SK-N-SH (cell line): ENCODE measurements at places on chromosomes 1 and 21. TPM values are rescaled to one million over a fixed set of nuclear protein-coding genes. Genes with fewer than 3 reads are reported as not detected.

GRCh38 chr1:184407816-184408510 is 21.1 kb downstream of the C1orf21 start:
- no peak overlapping the region for H3K4me3 ChIP-seq
- H3K27me3 ChIP-seq: no peaks in the 10 kb centered on the region
- H3K4me1 ChIP-seq: peaks cover 23% of the 10 kb centered on the region
- peak overlapping the region; percentile 51; the same call in 1 of the 2 replicates for H3K27ac ChIP-seq
- H3K36me3 ChIP-seq: no peaks in the 10 kb centered on the region

GRCh38 chr1:64915381-64916274 is 50.7 kb downstream of the JAK1 start:
- H3K4me3 ChIP-seq: no peak overlapping the region; the same call in 1 of the 2 replicates
- DNase-seq: peak; percentile 39
- H3K27ac ChIP-seq: peak overlapping the region; percentile 79
- peaks cover 25% of the 10 kb centered on the region for H3K4me1 ChIP-seq

- no peaks in the 10 kb centered on the region for H3K36me3 ChIP-seq
- H3K4me1 ChIP-seq: peaks cover 20% of the 10 kb centered on the region
- DNase-seq: no peak
- no peaks in the 10 kb centered on the region for H3K27me3 ChIP-seq
Measured at GRCh38 chr1:7474786-7475502, 296.2 kb upstream of the VAMP3 start.

- no peaks in the 10 kb centered on the region for H3K27me3 ChIP-seq
- no peak overlapping the region for H3K4me3 ChIP-seq
- H3K4me1 ChIP-seq: peaks cover 3% of the 10 kb centered on the region; the same call in 1 of the 2 replicates
Measured at GRCh38 chr1:224188286-224188685, 5.2 kb downstream of the DEGS1 start.

GRCh38 chr1:94701796-94702441 is 118.2 kb upstream of the SLC44A3 start:
- DNase-seq: no peak

- no peaks in the 10 kb centered on the region for H3K4me1 ChIP-seq
- peak within 1 kb of the TSS; percentile 15; the same call in 1 of the 2 replicates for H3K4me3 ChIP-seq
Measured at GRCh38 chr1:2003541-2004131, at the start of gene CFAP74. Gene CFAP74, minus strand, starts transcription at chr1:2003786. Its CDS starts 12,830 bp downstream, at chr1:1990956.

GRCh38 chr21:38273745-38274542 is 17.2 kb downstream of the KCNJ15 start:
- H3K27ac ChIP-seq: no peak overlapping the region
- H3K4me1 ChIP-seq: peaks cover 12% of the 10 kb centered on the region
- no peaks in the 10 kb centered on the region for H3K36me3 ChIP-seq
- H3K4me3 ChIP-seq: no peak overlapping the region

DNA sequence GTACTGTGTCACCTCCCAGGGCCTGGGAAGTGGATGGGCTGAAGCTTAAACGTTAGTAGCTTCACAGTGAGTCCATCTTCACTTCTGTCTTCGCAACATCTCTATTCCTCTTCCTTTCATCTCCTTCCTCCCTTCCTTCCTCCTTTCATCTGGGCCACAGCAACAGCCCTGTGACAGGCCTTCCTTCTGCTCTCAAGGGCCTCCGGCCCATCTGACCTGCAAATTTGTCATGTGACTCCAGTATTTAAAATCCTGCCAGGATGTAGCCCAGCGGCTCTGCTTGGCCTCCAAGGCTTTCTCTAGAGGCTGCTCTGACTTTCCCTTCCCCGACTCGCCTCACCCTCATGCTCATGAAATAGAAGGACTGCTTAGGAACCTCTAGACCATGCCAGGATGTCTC is 10.9 kb upstream of the BATF3 start:
- DNase-seq: no peak
- H3K36me3 ChIP-seq: no peaks in the 10 kb centered on the region
- no peak overlapping the region for H3K27ac ChIP-seq
- no peaks in the 10 kb centered on the region for H3K27me3 ChIP-seq
- H3K4me3 ChIP-seq: no peak overlapping the region
- H3K4me1 ChIP-seq: no peaks in the 10 kb centered on the region; the same call in 1 of the 2 replicates

GRCh38 chr1:38243106-38243505 is 196.5 kb upstream of the POU3F1 start:
- H3K27me3 ChIP-seq: no peaks in the 10 kb centered on the region
- no peak overlapping the region for H3K4me3 ChIP-seq
- H3K4me1 ChIP-seq: no peaks in the 10 kb centered on the region
- H3K36me3 ChIP-seq: no peaks in the 10 kb centered on the region

- no peaks in the 10 kb centered on the region; the same call in 1 of the 2 replicates for H3K4me1 ChIP-seq
- DNase-seq: no peak
- no peak overlapping the region for H3K4me3 ChIP-seq
- no peaks in the 10 kb centered on the region for H3K27me3 ChIP-seq
- no peaks in the 10 kb centered on the region for H3K36me3 ChIP-seq
- no peak overlapping the region for H3K27ac ChIP-seq
Measured at GRCh38 chr1:82578086-82578726, 777.5 kb downstream of the ADGRL2 start.

- DNase-seq: no peak
- peaks cover 4% of the 10 kb centered on the region; the same call in 1 of the 2 replicates for H3K4me1 ChIP-seq
- no peaks in the 10 kb centered on the region for H3K27me3 ChIP-seq
- H3K4me3 ChIP-seq: no peak overlapping the region
Measured at GRCh38 chr1:93489756-93490155, 41.8 kb downstream of the FNBP1L start.

DNA sequence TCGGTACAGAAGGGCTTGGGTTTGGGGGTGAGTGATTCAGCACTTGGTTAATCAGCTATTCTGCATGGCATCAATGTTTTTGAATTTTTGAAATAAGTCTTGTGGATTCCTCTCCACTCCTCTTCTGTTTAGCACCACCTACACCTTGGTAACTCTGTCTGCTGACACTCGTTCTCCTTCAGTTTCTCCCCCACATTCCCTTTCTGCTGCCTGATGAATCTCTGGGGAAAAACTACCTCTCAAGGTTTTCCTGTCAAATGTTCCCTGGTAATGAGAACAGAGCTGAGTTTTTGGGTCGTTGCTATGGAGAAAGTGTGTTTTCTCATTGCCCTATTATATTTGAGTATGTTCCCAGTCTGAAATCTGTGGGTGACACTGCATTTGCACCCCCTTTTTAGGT is 108.2 kb downstream of the GABPA start:
- H3K4me1 ChIP-seq: no peaks in the 10 kb centered on the region
- H3K27me3 ChIP-seq: no peaks in the 10 kb centered on the region; the same call in 1 of the 2 replicates
- H3K36me3 ChIP-seq: no peaks in the 10 kb centered on the region

GRCh38 chr1:24709791-24710441 is 35.3 kb upstream of the CLIC4 start:
- no peaks in the 10 kb centered on the region for H3K27me3 ChIP-seq
- H3K4me3 ChIP-seq: no peak overlapping the region
- DNase-seq: no peak
- no peak overlapping the region for H3K27ac ChIP-seq
- no peaks in the 10 kb centered on the region for H3K36me3 ChIP-seq
- peaks cover 7% of the 10 kb centered on the region; the same call in 1 of the 2 replicates for H3K4me1 ChIP-seq

- DNase-seq: no peak
- no peaks in the 10 kb centered on the region for H3K36me3 ChIP-seq
- H3K27me3 ChIP-seq: no peaks in the 10 kb centered on the region
- no peak overlapping the region for H3K4me3 ChIP-seq
Measured at GRCh38 chr1:168362991-168363390, 82.3 kb downstream of the TBX19 start.

DNA sequence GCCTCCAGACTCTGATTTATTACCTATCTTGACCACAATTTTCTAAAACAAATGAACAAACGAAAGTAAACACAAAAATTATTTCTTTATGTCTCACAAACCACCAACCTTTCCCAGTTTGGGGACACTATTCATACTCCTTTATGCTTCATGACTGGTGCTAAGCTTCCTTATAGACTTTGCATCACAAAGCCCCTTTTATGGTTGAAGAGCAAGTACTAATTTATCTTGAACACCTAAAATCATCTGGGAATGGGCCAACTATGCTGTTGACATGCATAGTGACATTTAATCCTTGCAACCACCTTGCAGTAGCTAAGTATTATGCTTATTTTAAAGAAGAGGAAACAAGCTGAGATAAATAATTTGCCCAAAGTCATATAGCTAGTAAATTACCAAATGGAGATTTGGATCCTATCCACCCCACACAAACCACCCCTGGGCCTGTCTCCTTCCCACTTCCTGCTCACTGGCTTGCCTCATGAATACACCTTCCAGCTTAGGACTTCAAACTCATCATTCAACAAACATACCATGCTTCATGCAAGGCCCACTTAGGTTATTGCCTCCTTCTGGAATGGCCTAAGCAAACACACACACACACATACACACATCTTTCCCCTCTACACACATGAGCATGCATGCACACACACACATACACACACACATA is 192.2 kb downstream of the PLPP3 start:
- H3K4me1 ChIP-seq: no peaks in the 10 kb centered on the region; the same call in 1 of the 2 replicates
- H3K4me3 ChIP-seq: no peak overlapping the region; the same call in 1 of the 2 replicates
- DNase-seq: no peak
- no peaks in the 10 kb centered on the region for H3K36me3 ChIP-seq
- no peaks in the 10 kb centered on the region for H3K27me3 ChIP-seq

DNA sequence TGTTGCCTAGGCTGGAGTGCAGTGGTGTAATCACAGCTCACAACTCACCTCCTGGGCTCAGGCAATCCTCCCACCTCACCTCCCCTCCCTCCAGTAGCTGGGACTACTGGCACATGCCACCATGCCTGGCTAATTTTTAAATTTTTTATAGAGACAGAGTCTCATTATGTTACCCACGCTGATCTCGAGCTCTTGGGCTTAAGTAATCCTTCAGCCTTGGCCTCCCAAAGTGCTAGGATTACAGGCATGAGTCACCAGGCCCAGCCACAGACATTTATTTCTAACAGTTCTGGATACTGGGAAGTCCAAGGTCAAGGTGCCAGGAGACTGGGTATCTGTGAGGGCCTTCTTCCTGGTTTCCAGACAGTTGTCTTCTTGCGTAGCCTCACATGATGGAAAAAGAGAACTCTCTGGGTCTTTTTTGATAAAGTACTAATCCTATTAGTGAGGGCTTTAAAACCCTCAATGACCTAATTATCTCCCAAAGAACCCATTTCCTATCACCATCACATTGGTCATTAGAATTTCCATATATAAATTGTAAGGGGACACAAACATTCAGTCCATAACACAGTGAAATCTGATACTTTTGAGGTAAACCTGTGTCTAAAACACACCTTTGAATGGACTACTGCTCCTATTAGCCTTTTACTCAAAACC is 67.9 kb downstream of the PHACTR4 start:
- peak overlapping the region; percentile 67 for H3K4me3 ChIP-seq
- H3K27me3 ChIP-seq: no peaks in the 10 kb centered on the region
- no peaks in the 10 kb centered on the region for H3K36me3 ChIP-seq
- DNase-seq: no peak
- peaks cover 11% of the 10 kb centered on the region for H3K4me1 ChIP-seq

DNA sequence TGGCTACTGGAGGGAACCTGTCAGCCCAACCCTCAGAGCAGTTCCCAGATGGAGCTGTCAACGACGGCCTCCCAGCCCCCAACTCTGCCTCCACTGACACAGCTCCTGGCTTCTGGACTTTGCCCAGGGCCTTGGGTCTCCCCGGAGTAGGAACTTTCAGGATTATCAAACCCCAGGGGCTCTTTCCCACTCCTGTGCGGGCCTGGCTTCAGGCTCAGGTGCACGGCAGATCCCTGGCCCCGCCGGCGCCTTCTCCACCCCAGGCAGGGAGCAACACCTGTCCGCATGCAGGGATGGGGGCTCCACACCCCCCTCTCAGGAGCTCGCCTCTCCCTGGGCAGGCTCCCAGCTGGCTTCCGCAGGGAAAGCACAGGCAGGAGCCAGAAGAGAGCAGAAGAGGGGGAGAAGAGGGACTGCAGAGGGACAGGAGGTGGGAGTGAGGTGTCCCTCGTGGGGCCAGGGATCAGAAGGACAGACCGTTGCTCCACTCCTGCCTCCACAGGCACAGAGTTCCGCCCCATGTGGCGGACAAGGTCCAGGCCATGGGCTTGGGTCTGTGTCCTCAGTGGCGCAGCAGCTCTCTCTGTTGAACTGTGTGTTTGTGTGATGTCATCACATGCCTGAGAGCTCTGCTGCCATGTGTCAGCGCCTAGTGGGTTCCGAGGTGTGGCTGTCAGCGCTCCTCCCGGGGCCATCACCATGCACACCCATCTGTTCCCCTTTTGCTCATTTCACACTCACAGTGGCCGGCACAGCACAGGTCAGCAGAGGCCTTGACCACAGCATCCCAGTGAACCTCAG is 107.7 kb downstream of the PDE9A start:
- no peaks in the 10 kb centered on the region for H3K4me1 ChIP-seq
- H3K4me3 ChIP-seq: no peak overlapping the region
- no peak for DNase-seq
- H3K27ac ChIP-seq: no peak overlapping the region

GRCh38 chr1:173020138-173020750 is 30.5 kb downstream of the TNFSF18 start:
- H3K4me1 ChIP-seq: no peaks in the 10 kb centered on the region; the same call in 1 of the 2 replicates
- no peaks in the 10 kb centered on the region for H3K36me3 ChIP-seq

DNA sequence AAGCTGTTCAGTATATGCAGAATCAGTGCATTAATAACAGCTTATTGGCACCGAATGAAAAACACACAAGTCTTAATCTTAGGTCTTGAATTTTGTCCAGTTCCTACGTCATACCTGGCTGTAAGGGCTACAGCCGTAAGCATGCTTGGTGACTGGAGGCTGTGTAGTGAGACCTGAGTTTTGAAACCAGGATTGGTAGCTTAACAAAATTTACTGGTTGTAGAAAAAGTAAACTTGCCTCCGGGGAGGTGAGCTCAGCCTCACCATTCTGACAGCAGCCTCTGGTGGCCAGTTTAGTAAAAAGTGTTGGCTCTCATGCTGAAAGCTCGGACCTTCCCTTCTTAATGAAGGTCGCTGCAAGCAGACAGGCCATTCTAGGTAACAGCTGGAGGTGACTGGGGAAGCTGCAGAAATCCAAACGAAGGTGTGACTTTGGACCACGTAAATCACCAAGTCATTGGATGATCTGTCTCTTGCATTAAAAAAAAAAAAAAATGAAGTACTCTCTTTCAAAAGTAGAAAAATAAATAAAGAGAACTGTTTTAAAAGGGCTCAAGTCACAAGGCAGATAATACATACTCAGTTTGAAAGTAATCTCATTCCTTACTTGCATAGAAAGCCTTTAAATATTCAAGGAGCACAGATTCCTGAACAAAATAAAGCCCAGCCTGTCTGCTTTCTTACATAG is 48.9 kb downstream of the HLCS start:
- H3K27ac ChIP-seq: no peak overlapping the region
- H3K36me3 ChIP-seq: peaks cover 8% of the 10 kb centered on the region; the same call in 1 of the 2 replicates
- H3K27me3 ChIP-seq: no peaks in the 10 kb centered on the region
- no peak for DNase-seq
- no peaks in the 10 kb centered on the region; the same call in 1 of the 2 replicates for H3K4me1 ChIP-seq
- H3K4me3 ChIP-seq: no peak overlapping the region

GRCh38 chr21:37153935-37154350 is 80.9 kb downstream of the TTC3 start:
- H3K27ac ChIP-seq: peak overlapping the region; percentile 58
- H3K4me1 ChIP-seq: no peaks in the 10 kb centered on the region; the same call in 1 of the 2 replicates
- no peak for DNase-seq
- no peak overlapping the region for H3K4me3 ChIP-seq

Gene CLCA4
- not detected in 2 replicates for polyA plus RNA-seq

Gene ETV3L
- not detected in 2 replicates for polyA plus RNA-seq

Gene S100A9
- not detected in 2 replicates for polyA plus RNA-seq

Gene SMIM1
- polyA plus RNA-seq: 5.9 and 6.1 TPM in 2 replicates

Gene LRRC71
- polyA plus RNA-seq: 0.03 TPM in 1 of 2 replicates, not detected in the other

Gene SLAMF7
- not detected in 2 replicates for polyA plus RNA-seq

Gene CORT
- 0.26 and 0.29 TPM in 2 replicates for polyA plus RNA-seq

Gene TTLL7
- polyA plus RNA-seq: 7.3 and 11.5 TPM in 2 replicates

Gene PRRX1
- polyA plus RNA-seq: 356 and 431 TPM in 2 replicates

Gene SLC1A7
- not detected in 2 replicates for polyA plus RNA-seq

Gene SYPL2
- polyA plus RNA-seq: 0.03 and 0.05 TPM in 2 replicates

Gene NUP210L
- polyA plus RNA-seq: not detected in 2 replicates

Gene RIPPLY3
- 0.03 TPM in 2 replicates for polyA plus RNA-seq

Gene MMP23B
- 0.96 and 1.2 TPM in 2 replicates for polyA plus RNA-seq

Gene OR2T2
- not detected in 2 replicates for polyA plus RNA-seq

Gene LCE2A
- not detected in 2 replicates for polyA plus RNA-seq
